Bladder microvascular endothelial cell (primary cell): ENCODE measurements at places on chromosomes 11 and 22. TPM values are rescaled to one million over a fixed set of nuclear protein-coding genes. Genes with fewer than 3 reads are reported as not detected.

The PNPLA3 gene
- total RNA-seq: 0.49 and 1.7 TPM in 2 replicates

The DGAT2 gene
- total RNA-seq: 0.65 and 2.9 TPM in 2 replicates

The SAC3D1 gene
- 8.4 and 9.8 TPM in 2 replicates for total RNA-seq

The ABTB2 gene
- total RNA-seq: 0.49 and 0.57 TPM in 2 replicates

The CDON gene
- 0.81 and 7.0 TPM in 2 replicates for total RNA-seq

The MS4A18 gene
- not detected in 2 replicates for total RNA-seq
